ENCODE measurements at places on chromosomes 11 and 22. TPM values are rescaled to one million over a fixed set of nuclear protein-coding genes. Genes with fewer than 3 reads are reported as not detected.

GAL gene
- total RNA-seq, result 0.42 TPM

SHISA8 gene
- 1.4 TPM for total RNA-seq

CNGA4 gene
- not detected for total RNA-seq

KRTAP5-3 gene
- total RNA-seq, result not detected

SULT4A1 gene
- 0.42 TPM for total RNA-seq

TSPAN32 gene
- 16.0 TPM for total RNA-seq

ZP1 gene
- not detected for total RNA-seq

C11orf42 gene
- not detected for total RNA-seq

MB gene
- 22,407 TPM for total RNA-seq

ABTB2 gene
- 17.6 TPM for total RNA-seq

REXO2 gene
- 162 TPM for total RNA-seq

DCHS1 gene
- total RNA-seq, result 9.3 TPM

TSSC4 gene
- total RNA-seq, result 25.7 TPM

GDPD5 gene
- total RNA-seq, result 8.0 TPM

IFITM1 gene
- 67.8 TPM for total RNA-seq

RFPL1 gene
- total RNA-seq, result not detected

LGALS12 gene
- total RNA-seq, result not detected

NXPE1 gene
- total RNA-seq, result not detected

MEI1 gene
- total RNA-seq, result 0.45 TPM

ASPHD2 gene
- 0.17 TPM for total RNA-seq

MCAM gene
- total RNA-seq, result 96.2 TPM

TMEM138 gene
- 17.6 TPM for total RNA-seq

FGF19 gene
- total RNA-seq, result not detected

DDT gene
- 148 TPM for total RNA-seq

FZD4 gene
- 25.4 TPM for total RNA-seq

SHANK2 gene
- 0.53 TPM for total RNA-seq

TRIM48 gene
- not detected for total RNA-seq

KRTAP5-8 gene
- total RNA-seq, result not detected

MCHR1 gene
- total RNA-seq, result 0.26 TPM

MALAT1 gene
- total RNA-seq, result 4,742 TPM

KCNK7 gene
- 0.37 TPM for total RNA-seq

RBMXL2 gene
- total RNA-seq, result not detected

ARHGAP1 gene
- 59.0 TPM for total RNA-seq

JAML gene
- total RNA-seq, result 1.6 TPM

TIMM10 gene
- 65.1 TPM for total RNA-seq

OR6A2 gene
- not detected for total RNA-seq

DTX4 gene
- total RNA-seq, result 3.5 TPM

MIOX gene
- total RNA-seq, result not detected

ISX gene
- total RNA-seq, result not detected

SEPTIN3 gene
- total RNA-seq, result not detected

OR52R1 gene
- not detected for total RNA-seq

CRYBB3 gene
- 0.38 TPM for total RNA-seq

JHY gene
- total RNA-seq, result 2.2 TPM

OR4A15 gene
- total RNA-seq, result not detected

CHRM1 gene
- not detected for total RNA-seq

OR52E8 gene
- total RNA-seq, result not detected

SLC22A12 gene
- total RNA-seq, result not detected

GLYATL1 gene
- not detected for total RNA-seq

ACR gene
- 0.29 TPM for total RNA-seq
